ENCODE measurements at places on chromosomes 16 and 17.

DNA sequence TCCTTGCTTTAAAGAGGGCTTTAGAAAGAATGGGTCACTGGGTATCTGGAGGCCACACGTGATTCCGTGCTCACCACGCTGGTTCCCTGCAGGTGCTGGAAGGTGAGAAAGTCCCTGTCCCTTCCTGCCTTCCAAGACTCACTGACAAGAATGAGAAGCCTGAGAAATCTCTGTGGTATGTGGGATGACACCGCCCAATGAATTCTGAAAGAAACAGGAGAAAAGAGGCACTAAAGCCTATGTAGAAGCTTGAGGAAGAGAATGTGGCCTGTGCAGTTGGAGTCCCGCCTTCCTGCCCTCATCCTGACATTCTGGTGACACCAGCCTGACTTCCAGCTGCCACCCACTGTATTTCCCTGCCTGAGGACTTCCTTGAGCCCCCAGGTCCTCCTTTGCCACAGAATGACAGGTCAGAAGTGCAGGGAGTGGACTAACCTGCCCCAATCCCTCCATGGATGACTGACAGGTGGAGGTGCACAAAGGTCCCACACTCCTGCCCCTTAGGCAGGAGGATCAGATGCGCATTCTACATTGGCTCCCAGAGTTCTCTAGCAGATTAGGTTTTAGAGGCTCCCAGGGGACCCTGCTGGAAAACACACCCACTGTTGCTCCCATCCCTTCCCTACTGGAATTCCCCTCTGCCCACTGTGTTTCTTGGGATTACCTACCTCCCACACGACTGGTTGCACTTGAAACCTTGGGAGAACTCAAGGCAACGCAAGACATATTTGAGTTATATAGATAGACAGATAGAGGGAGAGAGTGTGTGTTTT is 38.6 kb upstream of the TENT4B start:
- DNase-seq = no peak

DNA sequence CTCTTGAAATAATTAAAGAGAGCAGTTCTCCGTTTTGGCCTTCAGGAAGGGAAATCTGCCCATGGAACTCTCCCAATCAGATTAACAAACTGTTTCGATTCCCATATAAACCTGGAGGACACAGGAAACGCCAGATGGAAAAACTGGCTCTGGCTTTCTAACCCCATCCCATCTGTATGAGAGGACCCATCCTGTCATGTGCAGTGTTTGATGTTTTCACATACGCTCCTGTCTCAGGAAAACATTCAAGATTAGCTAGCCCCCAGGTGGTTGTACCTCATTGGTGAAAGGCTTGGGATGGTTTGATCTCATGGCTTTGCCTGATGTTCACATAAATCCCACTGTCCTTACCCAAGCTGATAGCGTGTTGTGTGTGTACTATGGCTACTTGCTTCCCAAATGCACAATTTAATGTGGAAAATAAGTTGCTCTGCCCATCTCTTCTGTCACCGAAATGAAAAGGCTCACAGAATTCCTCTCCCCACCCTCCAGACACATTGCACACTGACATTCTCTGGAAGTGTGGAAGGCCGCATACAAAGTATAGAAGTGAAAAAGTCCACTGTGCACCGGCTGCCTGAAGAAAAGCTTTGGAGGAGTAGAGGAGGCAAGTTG is 18.2 kb upstream of the ERN1 start:
- DNase-seq = no peak

DNA sequence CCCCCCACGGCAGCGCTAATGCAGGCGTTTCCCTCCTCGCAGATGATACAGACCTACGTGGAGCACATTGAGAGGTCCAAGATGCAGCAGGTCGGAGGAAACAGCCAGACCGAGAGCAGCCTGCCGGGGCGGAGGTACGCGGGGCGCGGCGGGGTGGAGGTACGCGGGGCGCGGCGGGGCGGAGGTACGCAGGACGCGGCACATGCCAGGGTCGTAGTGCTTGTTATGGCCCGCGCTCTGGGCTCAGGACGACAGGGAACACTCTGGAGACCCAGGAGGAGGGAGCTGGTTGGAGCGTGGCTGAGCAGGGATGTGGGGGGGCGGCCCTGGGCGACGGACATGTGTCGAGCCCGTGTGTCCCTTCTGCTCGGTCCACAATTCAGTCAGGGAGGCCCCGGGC is 23.4 kb downstream of the MAPK8IP3 start:
- DNase-seq = no peak

- DNase-seq = no peak
Measured at GRCh38 chr16:50712560-50712898, 19.1 kb downstream of the NOD2 start.

GRCh38 chr17:37174205-37174604 is 201.6 kb upstream of the C17orf78 start:
- no peak for DNase-seq

GRCh38 chr17:15742921-15743320 is 10.8 kb downstream of the TBC1D26 start:
- DNase-seq = no peak

DNA sequence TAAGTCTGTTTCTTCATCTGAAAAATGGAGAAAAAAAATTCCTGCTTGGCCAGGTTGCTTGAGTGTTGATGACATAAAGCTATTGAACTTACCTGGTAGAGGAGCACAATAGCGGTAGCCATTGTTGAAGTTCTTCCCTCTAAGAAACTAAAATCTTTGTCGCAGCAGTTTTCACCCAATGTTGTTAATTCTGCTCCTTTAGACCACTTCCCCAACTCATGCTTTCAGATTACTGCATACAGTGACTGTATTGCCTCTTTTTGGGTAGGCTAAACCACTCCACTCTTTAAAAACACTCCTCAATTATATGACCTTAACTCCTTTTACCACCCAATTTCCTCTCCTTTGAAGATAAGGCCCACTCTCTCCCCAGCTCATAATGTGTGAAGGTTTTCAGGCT is 35.7 kb upstream of the CCL2 start:
- no peak for DNase-seq

DNA sequence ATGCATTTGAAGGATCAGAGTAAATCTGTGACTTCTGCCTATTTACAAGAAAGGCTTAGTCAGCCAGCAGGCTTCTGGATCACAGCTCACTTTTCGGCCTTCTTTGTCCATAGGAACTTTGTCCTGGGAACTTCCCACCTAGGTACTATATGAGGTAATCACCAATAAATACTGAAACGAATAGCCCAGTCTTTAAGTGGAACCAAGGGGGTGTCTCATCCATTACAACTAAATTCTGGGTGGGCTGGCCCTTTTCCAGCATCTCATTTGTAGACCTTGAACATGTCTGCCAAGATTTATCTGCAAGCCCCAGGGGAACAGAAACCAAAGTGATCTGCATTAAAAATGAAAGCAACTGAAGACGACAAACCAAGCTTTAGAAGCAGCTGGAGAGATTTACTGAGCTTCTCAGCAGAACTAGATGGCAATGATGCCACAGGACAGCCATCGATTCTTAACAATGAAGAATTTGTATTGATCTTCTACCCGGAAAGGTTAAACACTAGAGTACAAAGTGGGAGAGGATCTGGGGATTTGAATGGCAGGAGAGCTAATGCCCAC is 55.5 kb downstream of the SNX11 start:
- no peak for DNase-seq

DNA sequence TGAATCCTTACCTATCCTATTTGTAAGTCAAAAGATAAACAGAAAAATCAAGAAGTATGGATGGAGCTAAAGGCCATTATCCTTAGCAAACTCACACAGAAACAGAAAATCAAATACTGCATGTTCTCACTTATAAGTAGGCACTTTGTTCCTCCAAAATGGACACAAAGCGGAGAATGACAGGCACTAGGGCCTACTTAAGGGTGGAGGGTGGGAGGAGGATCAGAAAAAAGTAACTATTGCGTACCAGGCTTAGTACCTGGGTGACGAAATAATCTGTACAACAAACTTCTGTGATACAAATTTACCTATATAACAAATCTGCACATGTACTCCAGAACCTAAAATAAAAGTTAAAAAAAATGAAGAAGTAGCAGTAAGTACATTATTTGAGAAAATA is 164.3 kb downstream of the PARN start:
- DNase-seq = no peak

GRCh38 chr17:31629696-31630470 is 229.2 kb downstream of the COPRS start:
- DNase-seq = no peak

GRCh38 chr17:79940459-79941087 is 95.1 kb downstream of the TBC1D16 start:
- no peak for DNase-seq

DNA sequence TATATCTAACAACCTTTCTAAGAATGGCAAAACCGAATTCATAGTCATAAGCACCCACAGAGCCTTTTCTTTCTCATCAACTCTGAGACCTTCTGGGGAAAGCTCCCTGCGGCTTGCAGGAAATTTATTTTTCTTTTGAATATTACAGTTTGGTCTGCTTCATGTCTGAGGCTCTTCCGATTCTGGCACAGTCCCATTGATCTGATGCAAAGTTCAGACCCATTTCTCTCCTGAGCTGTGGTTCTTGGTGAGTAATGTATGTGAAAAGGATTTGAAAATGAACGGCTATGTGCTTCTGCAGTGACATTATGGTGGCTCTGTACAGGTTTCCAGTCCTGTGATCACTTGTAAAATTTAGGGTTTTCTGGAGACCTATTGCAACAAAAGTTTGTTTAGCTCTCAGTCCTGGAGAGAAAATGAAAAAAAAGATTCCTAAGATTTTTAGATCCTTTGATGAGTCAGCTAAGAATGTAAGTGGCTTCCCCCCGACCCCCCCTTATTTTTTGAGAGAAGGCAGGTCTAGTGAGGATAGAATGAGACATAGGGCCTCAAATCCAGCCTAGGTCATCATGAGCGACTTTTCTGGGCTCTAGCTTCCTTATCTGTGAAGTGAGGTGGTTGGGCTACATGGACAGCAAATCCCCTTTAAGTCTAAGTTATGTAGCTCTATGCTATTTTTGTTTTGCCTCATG is 4.6 kb downstream of the GAN start:
- no peak for DNase-seq

DNA sequence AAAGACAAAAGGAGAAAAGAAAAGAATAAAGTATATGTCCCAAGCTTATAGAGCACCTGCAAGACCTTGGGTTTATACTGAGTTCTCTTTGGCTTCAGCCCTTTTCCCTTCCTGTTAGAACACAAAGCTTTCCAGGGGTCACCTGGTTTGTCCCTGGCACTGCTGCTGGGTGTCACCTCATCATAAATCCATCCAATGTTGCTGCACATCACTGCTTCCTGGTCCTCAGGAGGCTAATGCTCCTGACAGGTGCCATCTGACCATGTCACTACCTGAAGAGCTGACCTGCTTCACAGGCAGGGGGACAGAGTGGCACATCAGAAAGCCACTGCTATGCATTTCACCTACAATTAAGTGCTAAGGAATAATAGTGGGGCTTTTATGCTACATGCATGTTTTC is 164.6 kb upstream of the ELAC2 start:
- no peak for DNase-seq

DNA sequence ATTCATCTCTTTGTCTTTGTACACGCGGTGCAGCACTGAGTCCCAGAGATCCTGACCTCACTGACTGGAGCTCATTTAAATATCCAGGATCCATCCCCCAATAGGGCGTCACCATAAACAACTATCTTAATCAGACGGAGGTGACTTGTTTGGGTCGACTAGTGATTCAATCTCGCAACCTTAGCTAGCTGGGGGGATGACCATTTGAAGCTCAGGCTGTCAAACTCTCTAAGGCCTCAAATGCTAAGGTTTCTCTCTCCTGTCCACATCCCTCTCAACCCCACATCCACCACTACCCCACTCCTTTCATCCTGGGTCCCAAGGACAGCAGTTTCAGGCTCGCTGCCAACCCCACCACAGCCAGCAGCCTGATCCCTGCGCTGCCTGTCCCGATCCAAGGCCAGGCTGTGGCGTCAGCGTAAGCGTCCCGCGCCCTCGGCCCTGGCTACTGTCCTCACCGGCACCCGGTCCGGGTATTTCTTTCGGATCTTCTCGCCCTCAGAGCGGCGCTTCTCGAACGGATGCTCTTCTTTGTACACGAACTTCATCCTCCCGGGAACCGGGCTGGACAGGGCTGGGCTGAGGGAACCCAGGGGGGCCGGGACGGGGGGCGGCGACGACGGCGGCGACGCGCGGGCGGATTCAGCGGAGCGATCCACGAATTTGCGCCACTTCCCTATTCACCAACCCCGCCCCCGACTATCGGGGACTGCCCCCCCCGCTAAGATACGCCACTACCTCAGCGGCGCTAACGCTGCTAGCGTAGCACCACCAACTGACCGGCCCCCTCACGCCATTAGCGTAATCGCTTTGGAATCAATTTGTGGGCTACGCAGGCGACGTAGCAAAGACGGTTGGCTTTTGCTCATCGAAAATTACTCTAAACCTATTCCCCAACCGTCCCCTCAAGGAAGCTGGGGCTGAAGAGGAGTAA is at the start of gene GABARAP:
Gene GABARAP, minus strand, starts transcription at position 667 of the 934 bp plus-strand sequence. Its CDS starts 119 bp downstream, at position 548.
- DNase-seq = no peak

DNA sequence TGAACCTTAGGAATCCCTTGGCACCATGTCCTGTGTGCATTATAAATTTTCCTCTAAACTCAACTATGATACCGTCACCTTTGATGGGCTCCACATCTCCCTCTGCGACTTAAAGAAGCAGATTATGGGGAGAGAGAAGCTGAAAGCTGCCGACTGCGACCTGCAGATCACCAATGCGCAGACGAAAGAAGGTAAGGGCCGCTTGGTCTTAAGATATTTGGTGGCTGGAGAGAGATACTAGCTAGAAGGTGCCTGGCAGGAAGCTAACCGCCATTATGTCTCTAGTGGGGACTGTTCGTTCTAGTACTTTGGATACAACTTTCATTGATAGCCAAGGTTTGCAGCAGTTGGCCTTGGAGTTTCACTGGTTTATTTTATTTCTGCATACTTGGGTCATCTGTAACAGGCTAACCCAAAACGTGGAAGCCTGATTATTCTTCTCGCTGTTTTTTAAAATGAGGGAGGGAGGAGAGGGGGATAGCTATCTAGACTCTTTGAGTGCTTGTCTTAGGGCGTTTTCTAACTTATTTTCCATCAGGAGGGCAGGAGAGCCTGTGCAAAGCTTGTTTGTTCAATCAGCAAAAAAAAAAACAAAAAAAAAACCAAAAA is 1.3 kb downstream of the RBBP6 start:
- no peak for DNase-seq

- no peak for DNase-seq
Measured at GRCh38 chr16:79601931-79602627, 1.5 kb upstream of the MAF start.

GRCh38 chr16:81817789-81818567 is 38.9 kb downstream of the PLCG2 start:
- DNase-seq = no peak

GRCh38 chr17:82152114-82152513 is 54.1 kb upstream of the FASN start:
- DNase-seq = no peak

DNA sequence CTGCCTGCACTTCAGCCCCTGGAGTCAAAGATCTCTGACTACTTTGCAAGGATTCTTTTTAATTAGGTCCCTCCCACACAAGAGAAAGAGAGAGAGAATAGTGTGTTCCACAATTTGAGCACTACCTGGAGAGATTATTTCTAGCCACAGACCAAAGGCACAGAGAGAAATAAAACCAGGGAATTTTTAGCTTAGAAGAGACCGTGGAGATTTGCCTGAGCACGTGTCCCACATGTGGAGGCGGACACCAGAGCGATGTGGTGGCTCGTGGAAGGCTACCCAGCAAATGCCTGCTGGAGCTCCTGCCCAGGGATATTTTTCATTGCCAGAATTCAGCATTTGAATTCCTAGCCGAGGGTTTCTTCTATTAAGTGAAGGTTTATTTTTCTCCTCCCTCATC is 50.6 kb downstream of the MGAT5B start:
- DNase-seq = no peak
